GM23338 (cell line): ENCODE measurements at places on chromosomes 7 and 10. TPM values are rescaled to one million over a fixed set of nuclear protein-coding genes. Genes with fewer than 3 reads are reported as not detected.
A peak's percentile ranks its signal among the peaks of the same experiment; 100 is the strongest.

DNA sequence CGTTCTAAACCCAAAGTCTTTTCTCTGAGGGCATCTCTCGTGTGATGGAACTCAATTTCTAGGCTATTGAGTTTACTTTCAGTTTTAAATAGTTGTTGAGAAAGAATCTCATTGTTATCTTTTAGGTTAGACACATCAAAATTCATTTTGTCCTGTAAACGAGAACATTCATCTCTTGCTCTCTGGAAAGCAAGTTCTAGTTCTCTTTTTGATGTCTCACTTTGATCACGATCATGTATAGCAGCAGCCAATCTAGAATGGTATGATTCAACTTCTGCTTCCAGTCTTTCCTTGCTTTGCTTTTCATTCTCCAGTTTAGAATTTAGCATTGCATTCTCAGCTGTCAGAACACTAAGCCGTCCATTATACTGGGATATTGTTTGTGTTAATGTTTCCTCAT, 65.1 kb downstream of the ANKRD26 start:
- no peak overlapping the region for H3K4me3 ChIP-seq
- H3K27ac ChIP-seq, result no peak overlapping the region
- H3K36me3 ChIP-seq, result no peaks in the 10 kb centered on the region
- no peak for DNase-seq
- H3K4me1 ChIP-seq, result no peaks in the 10 kb centered on the region

DNA sequence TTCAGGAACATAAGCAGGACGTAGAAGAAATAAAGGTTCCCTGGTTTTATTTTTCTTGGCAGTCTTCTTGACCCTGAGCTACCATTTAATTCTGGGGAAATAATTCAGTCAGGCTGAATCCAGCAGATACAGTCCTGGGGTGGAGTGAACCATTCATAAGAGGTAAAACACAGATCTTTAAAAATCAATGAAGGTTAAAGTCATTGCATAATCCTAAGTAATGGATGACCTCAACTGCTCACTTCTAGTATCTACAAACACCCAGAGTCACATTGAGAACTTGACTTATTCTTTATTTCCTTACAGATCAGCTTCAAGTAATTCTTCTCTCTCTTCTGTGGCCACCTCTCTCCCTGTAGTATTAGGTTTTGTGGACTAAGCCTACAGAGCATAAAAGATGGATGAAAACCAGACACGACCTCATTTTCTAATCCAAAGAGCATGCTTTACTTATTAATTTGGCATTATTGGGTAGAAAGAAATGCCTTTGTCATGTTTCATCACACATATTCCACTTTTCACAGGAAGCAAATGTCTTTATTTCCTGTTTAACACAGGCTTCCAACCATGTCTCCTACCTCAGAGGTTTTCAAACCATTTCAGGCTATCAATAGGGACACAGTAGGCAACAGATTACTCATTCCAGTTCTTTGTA, 182.3 kb upstream of the IMMP2L start:
- H3K27ac ChIP-seq, result no peak overlapping the region
- no peak overlapping the region for H3K4me3 ChIP-seq
- DNase-seq, result no peak
- H3K36me3 ChIP-seq, result 0 out of 2 replicates have a peak, but pooled peaks cover 6% of the 10 kb centered on the region

DNA sequence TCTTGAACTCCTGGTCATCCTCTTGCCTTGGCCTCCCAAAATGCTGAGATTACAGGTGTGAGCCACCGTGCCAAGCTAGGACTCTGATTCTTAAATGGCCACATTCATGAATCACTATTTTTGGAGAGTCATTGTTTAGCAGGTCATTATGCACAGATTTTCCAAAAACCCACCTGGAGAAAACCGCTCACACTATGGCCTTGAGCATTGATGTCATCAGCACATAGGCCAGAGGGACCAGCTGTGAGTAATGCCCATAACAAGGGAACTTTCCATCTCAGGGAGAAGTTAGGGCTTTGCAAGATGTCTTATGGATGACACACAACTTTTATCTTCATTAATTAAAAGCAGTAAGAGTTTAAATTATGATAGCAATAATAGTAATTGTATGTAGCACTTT, 86.4 kb upstream of the KIF5B start:
- H3K4me3 ChIP-seq, result no peak overlapping the region
- H3K27ac ChIP-seq, result no peak overlapping the region
- no peak for DNase-seq
- H3K4me1 ChIP-seq, result peaks cover 10% of the 10 kb centered on the region

HOXA4 gene
- not detected in 2 replicates for total RNA-seq

GRCh38 chr7:150377635-150378034, 1.5 kb upstream of the ZNF775 start:
- peaks cover 58% of the 10 kb centered on the region for H3K4me1 ChIP-seq
- H3K27ac ChIP-seq, result peak overlapping the region; percentile 97; the same call in 1 of the 2 replicates
- H3K27me3 ChIP-seq, result no peaks in the 10 kb centered on the region
- no peak for DNase-seq

CYP2C19 gene
- total RNA-seq, result 0.21 and 0.35 TPM in 2 replicates

EVX1 gene
- total RNA-seq, result not detected in 2 replicates

DNA sequence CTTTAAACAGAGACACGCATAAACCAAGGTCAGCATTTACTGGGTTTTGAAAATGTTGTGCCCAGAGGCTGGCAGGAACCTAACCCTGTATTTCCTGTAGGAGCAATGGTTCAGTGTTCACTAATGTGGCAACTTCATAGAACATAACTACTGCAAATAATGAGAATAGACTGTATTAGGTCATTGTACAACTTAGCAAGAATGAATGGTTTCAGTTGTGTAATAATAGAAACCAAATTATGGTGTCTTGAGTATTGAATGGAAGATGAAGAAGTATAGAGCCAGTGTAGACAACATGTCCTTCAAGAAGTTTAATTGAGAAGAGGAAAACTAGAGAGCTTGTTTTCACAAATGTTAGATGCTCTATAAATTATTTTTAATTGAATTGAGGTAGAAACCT, 172.5 kb downstream of the BUB3 start:
- H3K36me3 ChIP-seq, result no peaks in the 10 kb centered on the region; the same call in none of the 2 replicates
- H3K4me3 ChIP-seq, result no peak overlapping the region
- no peaks in the 10 kb centered on the region for H3K4me1 ChIP-seq
- H3K27me3 ChIP-seq, result no peaks in the 10 kb centered on the region

DNA sequence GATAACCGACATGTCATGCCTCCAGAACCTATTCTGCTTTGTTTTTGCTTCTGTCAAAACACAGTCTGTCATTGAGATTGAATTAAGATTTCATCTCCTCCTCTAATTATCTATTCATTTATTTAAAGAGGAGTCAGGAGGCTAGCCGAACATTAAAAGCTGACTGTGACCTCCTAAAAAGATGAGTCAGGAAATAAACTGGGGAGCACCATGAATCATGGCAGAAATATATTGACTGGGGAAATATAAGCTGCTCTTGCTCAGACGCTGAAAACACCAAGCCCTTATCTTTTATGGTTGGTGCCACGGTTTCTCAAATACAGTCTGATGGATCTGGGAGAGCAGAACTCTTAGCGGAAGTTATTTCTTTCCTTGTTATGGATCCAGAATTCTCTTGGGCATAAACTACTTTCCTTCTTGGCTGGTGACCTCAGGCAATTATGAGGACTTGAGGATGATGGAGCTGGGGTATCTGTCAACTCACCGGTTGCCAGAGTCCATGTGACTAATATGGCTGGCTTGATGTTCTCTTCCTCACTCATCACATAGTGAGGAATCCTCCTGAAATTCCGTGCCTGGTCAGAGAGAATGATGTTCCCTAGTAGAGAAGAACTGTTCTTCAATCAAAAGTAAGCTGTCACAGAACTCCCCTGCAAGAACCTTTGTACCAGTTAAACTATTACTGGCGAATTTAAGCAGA, 307.6 kb upstream of the PHYHIPL start:
- H3K27ac ChIP-seq, result no peak overlapping the region
- no peaks in the 10 kb centered on the region for H3K27me3 ChIP-seq
- no peaks in the 10 kb centered on the region for H3K36me3 ChIP-seq
- no peak for DNase-seq

FAM25A gene
- not detected in 2 replicates for total RNA-seq

DNA sequence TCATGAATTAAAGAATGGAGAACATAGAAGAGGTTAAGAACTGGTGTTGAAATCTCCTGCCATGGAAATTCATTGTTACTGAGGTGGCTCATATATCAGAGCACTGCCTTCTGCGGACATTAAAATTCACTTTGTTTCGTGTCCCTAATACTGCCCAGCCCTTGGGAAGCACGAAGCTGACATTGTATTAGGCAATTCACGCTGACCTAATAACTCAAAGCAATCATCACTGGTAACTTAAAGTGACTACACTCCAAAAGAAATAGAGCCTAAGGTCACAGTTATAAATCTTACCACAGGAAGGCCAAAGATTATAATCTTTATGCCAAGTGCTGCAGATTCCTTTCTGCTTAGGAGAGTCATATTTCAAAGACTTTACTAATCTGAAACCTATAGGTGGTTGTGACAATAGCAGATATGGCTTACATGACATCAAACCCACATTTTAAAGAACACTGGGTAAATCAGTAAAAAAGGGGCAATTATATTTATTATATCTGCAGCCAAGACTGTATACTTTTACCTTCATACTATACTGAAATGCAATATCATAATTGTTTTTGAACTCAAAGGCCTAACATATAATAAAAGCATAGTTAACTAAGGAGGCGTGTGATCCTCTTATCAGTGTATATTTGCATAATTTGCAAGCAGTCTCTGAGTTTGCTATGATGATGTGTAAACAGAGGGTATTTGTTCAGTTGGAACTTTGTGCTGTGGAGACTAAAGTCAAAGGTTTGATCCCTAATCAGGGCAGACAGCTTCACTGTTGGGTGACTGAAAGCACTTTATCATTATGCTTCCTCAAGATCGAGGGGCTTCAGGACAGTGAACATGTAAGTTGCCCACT, 51.9 kb upstream of the CAPZA2 start:
- H3K4me3 ChIP-seq, result no peak overlapping the region
- H3K4me1 ChIP-seq, result peaks cover 13% of the 10 kb centered on the region; the same call in 1 of the 2 replicates
- no peaks in the 10 kb centered on the region for H3K27me3 ChIP-seq
- DNase-seq, result no peak
- H3K27ac ChIP-seq, result no peak overlapping the region

- H3K36me3 ChIP-seq, result no peaks in the 10 kb centered on the region
- DNase-seq, result peak; percentile 46
- H3K27me3 ChIP-seq, result peaks cover 19% of the 10 kb centered on the region
- H3K27ac ChIP-seq, result no peak overlapping the region
- H3K4me1 ChIP-seq, result peaks cover 8% of the 10 kb centered on the region; the same call in 1 of the 2 replicates
Measured at GRCh38 chr10:48659790-48660189, 24.9 kb upstream of the WDFY4 start.
